ENCODE measurements at places on chromosomes 4 and X.

DNA sequence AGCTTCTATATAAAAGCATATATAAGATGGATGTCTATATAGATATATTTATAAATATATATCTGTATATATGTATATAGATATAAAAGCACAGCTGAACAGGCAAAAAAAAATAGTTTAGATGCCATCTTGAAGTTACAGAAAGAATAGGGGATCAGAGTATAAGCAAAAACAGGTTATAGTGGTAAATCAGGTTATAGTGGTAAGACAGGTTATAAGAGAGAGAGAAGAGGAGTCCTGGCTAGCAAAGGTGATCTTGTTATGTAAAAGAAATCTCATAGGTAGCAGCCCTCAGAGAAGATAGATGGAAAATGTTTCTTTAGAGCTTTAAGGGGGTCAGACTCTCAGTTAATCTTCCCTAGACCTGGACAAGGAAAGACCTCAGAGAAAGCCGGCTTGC, 1263.1 kb downstream of the PCDH7 start:
- no peak for DNase-seq

GRCh38 chrX:118420462-118420861, 74.6 kb downstream of the WDR44 start:
- no peak for DNase-seq

DNA sequence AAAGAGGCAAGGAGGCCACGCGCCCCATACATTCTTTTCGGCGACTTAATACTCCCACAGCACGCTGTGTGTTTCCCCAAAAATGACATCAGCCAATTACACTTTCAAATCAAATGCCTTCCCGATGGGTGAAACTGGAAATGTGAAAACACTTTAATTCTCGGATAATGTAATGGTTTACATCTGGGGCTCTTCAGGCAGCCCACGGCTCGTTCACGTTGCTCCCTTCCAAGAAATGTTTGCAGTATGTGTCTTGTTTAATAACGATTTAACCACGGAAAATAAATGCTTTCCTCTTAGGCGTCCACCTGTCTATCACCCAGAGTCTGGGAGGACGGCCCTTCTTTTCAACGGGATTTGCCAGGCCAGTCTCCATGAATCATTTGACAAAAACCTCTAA, 272.5 kb downstream of the SHOX start:
- no peak for DNase-seq

GRCh38 chr4:126742048-126742447, 890.7 kb upstream of the INTU start:
- DNase-seq, result no peak

- no peak for DNase-seq
Observed at GRCh38 chr4:105989485-105990242, 94.4 kb downstream of the NPNT start.

- DNase-seq, result no peak
Observed at GRCh38 chr4:93394545-93395081, 433.9 kb upstream of the ATOH1 start.

DNA sequence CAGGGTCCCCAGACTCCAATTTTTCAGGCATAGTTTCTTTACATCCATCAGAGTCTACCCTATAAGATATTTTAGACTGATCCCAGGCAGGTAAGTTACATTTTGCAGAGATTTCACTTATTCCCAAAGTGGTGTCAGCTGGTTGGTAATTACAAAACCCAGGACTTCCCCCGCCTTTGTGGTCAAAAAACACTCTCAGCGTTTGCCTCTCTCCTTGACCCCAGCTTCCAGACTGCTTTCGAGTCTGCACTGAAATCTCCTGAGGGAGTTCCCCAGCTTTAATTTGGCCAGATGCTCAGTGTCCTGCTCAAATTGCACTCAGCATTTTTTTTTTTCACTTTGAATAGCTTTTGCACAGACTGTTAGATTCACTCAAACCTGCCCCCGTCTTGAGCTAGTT, 11.2 kb upstream of the AMOT start:
- DNase-seq, result no peak

- DNase-seq, result no peak
Observed at GRCh38 chr4:76883147-76883546, 14.8 kb downstream of the SOWAHB start.

GRCh38 chr4:124079174-124079780, 633.3 kb downstream of the ANKRD50 start:
- no peak for DNase-seq

- DNase-seq, result no peak
Observed at GRCh38 chr4:70737409-70737808, 15.6 kb downstream of the RUFY3 start.

GRCh38 chr4:57119054-57119651, 9.0 kb upstream of the IGFBP7 start:
- no peak for DNase-seq

DNA sequence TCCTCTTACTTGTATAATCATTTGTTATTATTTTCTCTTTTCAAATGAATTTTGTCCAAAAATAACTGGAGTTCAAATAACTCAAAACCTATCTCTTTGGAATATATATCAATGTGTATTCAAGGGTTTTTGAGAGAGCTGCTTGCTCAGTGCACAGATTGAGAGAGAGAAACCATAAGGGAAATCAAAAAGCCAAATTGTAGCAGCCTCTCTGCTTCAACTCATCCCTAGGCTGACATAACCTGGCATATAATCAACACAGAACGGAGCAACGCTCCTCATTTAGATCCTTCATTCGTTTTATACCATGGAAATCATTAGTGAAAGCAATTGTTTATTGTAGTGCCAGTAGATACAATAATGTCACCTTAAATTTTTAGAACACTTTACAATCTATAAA, 1.8 kb upstream of the GPM6A start:
- no peak for DNase-seq

GRCh38 chr4:186081202-186081807, 12.3 kb downstream of the TLR3 start:
- no peak for DNase-seq

- DNase-seq, result no peak
Observed at GRCh38 chr4:142201041-142201440, 564.7 kb downstream of the IL15 start.

- no peak for DNase-seq
Observed at GRCh38 chr4:72019688-72020087, 12.1 kb upstream of the NPFFR2 start.

- DNase-seq, result no peak
Observed at GRCh38 chr4:7880683-7881082, 59.0 kb downstream of the AFAP1 start.

DNA sequence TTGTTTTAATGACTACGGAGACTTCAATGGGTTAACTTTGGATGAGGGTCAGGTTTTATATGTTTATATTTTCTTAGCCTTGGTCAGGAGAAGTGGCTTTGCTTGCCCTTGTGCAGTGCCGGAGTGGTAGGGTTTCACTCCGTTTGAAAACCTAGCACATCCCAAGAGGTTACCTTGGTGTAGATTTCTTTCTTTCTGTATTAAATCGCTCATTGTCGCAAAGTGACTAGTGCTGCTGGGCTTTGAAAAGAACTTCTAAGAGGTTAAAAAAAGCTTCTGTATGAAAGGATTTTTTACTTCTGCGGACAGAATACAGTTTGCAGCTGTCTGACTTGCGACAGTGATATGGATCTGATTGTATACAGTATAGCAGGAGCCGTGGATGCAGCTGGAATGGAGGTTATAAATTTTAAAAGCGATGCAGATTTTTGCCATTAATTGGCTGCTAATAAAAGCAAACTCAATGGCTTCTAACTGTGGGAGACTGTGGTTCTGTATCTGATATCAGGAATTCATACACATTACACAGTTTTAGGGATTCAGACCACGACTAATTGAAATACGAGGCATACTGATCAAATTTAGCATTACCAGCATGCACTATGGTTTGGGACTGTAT, 340.9 kb upstream of the PITX2 start:
- DNase-seq, result no peak

DNA sequence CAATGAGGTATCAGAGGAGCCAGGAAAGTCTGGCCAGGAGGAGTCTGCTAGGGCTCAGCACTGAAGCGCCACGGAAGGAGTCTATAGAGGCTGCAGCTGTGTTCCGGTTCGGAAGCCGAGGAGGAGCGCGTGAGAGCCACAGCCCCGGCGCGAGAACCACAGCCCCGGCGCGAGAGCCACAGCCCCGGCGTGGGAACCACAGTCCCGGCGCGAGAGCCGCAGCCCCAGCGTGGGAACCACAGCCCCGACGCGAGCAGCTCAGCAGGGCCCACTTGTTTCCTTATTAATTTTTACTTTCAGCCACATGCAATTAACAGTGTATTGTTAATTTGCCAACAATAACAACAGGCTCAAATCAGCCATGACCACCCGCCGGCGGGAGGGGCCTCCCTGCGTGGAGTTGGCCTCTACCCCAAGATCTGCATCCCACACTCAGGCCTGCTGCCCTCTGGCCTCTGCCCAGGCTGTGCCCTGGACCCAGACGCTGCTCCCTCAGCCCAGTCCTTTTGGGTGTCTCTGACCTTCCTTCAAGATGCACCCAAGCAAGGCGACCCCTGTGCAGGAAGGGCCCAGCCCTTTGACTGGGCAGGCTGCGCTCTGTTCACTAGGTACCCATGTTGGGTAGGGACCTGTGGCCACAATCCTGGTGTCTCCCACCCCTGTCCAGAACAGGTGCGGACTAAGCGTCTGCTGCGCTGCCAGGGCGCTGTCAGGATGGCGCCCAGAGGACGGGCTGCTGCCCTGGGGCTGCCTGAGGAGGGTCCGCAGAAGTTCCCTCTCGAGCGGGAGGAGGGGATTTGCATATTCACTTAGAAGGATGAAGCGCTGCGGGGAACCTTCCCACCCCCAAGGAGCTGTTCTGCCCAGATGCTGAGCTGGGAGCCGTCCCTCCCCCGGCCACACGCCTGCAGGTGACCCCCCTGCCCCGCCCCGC, 113.8 kb downstream of the ADRA2C start:
- no peak for DNase-seq

DNA sequence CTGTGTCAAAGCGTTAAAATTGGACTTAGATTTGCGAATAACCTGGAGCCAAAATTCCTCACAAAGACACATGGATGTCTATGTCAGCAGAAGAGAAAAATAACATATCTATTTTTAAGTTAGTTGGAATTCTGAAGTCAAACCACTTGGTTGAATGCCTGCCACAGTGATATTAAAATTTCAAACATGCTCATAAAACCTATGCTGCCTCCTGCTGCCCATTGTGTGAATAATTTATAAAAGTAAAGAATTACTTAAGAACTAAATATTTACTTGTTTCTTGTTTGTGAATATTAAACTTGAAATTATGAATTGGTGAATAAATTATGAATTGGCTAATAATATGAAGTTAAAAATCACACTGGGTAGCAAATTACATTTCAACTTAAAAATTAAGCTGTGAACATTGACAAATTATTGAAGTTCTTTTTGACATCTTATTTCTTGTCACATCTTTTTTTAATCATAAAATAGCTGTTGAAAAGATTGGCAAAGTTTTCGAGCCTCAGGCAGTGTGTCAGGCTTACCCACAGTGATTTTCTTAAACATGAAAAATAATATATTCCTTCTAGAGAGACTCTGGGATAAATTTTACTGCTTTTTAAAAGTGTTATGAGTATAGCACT, 35.4 kb downstream of the FABP2 start:
- no peak for DNase-seq

GRCh38 chrX:123617007-123617406, 115.8 kb downstream of the THOC2 start:
- no peak for DNase-seq

- no peak for DNase-seq
Observed at GRCh38 chr4:147581606-147582350, 35.4 kb upstream of the TMEM184C start.

DNA sequence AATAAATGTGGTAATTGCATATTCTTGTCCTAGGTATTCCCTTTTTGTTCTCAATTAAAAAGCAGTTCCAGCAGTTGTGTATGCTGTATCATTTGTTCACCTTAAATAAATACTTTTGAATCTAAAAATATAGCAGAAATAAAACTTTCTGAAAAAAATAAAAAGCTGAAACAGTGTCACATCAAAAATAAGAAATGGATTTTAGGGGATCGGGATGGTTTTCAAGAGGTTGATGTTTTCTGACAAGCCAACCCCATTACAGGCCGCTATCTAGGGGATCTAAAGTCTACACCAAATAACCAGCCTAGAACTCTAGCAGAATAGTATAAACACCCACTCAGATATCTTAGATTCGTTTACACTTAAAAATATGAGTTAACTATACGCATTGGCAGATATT, 95.4 kb upstream of the MAML3 start:
- no peak for DNase-seq

GRCh38 chr4:52576961-52577623, 82.0 kb downstream of the USP46 start:
- no peak for DNase-seq

GRCh38 chr4:52659722-52660261, 691 bp upstream of the USP46 start:
- DNase-seq, result no peak

GRCh38 chrX:39406799-39407198, 605.5 kb downstream of the MID1IP1 start:
- DNase-seq, result no peak

- no peak for DNase-seq
Observed at GRCh38 chrX:82816562-82816961, 691.5 kb upstream of the POU3F4 start.

Measured in NCI-H1417 treated with DMSO at 0.1 percent for 48 hours (cell line).